ENCODE measurements at places on chromosomes 7 and 10.

DNA sequence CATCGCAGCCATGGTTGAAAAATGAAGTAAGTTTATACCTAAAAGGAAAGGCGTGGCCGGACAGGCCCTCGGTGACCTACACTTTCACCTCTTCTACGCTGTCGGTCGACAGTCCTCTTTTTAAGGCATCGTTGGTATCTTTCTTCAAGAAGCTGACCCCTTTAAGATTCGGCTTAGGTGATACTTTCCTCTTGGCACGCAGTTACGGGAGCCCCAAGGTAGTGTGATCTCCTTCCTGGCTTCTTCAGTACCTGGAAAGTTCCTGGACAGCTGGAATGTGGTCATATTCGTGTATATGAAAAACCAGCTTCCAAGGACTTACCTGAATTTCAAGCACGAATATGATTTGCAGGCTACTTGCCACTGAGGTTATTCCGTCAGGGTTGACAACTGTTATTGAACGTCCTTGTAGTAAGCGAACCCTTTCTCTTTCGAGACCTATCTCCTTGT, 885 bp upstream of the SYPL1 start:
- DNase-seq: no peak

DNA sequence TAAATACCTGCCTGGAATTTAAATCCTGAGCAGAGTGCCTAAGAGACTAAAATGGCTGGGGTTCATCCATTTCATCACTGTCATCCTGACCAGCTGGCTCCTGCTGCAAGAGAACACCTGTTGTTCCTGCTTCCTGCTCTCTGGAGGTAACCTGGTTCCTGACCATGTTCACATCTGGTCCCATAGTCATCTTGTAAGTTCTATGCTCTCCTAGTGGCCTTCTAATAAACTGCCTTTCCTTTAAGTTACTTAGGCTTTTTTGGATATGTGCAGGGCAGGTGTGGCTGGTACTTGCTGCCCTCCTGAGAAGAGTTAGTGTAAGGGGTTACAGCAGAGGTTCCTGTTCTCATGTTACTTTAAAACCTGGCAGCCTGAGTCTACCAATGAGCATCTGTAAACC, 80.0 kb downstream of the NRCAM start:
- DNase-seq: no peak

DNA sequence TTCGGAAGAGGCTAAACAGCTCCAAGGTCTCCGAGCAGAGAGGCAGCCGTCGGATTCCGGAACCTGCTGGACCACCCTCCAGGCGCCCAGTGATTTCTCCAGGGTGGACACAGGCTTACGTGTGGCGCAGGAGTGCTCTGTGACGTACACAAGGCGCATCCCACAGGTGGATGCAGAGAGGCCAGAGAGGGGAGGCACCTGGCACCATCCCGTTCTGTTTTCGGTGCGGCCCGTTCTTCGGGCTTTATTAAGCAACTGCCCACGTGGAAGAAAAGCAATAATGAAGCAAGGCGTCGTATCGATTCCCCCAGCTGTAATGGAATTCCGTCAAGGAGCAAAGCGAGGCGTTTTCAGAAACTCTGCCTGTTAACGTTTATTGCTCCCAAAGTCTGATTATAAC, 163.6 kb downstream of the PTPRN2 start:
- DNase-seq: no peak

DNA sequence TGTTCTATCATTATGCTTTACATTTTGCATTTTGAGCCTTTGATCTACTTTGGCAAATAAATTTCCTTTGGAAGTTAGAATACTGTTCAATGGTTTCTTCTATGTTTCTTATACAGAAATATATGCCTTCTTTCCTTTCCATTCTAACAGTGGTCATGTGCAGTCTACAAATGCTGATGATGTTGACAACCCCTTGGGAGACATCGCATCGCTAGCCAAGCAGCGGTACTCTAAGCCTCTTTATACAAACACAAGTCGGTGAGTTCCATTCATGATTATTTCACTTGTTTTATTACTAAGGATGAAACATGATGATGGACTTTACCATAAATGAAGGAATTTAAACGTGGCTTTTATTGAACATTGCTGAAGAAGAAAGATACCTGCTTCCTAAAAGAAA, 48.1 kb upstream of the ZPBP start:
- no peak for DNase-seq

DNA sequence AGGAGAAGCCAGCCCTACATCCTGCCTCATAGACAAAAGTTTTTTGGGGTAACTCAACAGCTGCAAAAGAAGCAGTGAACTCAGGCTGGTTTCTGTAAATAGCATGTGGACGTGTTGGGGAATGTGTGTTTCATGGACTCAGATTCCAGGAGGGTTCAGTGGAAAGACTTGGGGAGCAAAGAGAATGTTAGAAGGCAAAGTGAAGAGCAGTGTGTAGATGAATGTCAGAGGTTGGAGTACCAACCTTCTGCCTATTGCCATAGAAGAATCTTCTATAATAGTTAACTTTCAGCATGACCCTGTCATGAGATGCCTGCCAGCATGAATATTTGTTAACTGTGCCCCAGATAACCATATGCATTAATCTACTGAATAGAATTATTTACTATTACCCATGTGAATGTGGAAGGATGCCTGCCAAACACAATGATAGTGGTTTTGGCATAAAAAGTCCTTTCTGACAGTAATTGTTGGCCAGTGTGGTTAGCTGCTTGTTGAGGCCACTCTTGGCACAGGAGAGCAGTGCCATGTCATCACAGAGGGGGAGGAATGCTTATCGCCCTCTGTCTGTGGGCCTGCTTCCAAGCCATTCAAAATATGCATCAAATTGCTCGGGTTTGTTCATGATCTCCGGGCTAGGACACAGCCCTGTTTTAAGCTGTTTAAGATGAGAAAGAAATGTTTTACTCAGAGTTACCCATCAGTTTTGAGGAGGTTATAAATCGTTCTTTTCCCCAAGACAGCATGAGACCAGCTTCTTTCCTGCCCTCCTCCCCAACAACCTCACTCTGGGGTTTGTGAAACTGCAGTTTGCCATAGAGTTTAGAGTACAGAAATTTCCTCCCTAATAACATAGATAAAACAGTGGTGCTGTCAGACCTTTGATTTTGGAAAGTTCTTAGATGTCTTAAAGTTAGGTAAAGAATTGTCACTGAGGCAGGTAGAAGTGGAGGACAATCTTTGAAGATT, 165.3 kb downstream of the WNT2 start:
- DNase-seq: no peak

DNA sequence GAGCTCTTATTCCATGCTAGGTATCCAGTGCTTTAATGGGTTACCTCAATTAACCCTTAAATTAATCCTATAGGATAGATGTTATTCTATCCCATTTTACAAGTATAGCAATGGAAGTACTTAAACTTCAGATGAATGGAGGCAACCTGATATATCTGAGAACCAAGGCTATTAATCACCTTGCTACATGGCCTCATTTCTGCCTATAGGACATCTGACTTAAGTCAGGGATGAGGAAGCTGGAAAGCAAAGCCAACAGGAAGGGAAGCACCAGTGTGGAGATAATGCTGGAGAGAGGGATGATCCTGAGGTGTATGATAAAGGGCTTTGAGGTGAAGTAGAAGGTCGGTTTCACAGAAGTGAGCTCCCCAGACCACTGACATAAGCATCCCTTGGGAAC, 132.3 kb downstream of the CHN2 start:
- no peak for DNase-seq

DNA sequence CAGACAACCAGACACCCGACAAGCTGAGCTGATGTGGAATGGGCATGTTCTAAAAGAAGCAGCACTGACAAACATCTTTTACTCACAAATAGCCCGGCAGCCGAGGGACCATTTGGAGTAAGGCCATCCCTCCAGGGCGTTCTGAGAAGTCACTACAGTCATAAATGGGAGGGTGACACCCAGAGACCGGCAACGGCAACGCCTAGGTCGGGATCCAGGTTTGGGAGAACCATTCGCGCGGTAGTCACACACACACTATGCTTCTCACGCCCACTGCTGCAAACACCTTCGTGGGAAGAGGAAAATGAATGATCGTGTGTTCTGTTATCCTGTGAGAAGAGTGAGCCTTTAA, 9.8 kb downstream of the TNS3 start:
- no peak for DNase-seq

DNA sequence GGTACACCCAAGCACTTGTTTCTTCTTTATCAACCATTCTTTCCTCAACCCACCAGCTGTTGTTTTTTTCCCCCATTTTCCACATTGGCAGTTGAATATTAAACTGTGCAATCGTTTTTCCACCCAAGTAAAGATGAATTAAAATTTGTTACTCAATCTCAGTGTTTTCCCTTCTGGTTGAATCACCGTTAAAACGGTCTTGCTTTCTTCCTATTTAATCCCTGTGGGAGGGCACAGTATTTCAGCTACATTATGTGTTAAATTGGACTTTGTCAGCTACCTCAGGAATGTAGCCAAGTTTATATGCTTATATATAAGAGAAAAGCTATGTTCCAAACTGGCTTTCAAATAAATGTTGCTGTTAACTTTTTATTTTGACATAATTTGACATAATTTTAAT, 19.9 kb downstream of the SLC35G1 start:
- DNase-seq: no peak

DNA sequence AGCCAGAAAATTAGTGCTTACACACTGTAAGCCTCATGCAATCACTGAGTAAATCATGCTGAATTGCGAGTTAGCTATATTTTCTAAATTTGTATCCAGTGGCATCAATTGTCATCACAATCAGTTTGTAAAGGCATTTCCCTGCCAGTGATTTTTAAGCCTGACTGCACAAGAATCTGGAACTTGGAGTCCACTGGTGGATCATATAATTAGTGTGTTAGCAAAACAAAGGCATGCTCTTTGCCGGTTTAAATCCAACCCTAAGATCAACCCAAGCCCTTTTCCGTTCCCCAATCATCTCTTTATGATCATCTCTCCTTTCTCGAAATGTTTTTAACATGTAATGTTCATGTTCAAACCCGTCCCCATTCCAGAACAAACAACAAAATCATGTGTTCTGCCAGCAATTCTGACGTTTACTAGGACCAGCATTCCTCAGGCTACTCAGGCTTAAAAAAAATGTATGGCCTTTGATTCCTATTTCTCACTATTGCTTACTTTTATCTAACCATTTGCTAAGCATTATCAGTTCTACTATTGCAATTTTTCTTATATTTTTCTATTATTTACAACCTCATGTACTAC, 649.2 kb downstream of the SORCS1 start:
- no peak for DNase-seq

GRCh38 chr10:78528749-78529204, 495.1 kb downstream of the RPS24 start:
- no peak for DNase-seq

DNA sequence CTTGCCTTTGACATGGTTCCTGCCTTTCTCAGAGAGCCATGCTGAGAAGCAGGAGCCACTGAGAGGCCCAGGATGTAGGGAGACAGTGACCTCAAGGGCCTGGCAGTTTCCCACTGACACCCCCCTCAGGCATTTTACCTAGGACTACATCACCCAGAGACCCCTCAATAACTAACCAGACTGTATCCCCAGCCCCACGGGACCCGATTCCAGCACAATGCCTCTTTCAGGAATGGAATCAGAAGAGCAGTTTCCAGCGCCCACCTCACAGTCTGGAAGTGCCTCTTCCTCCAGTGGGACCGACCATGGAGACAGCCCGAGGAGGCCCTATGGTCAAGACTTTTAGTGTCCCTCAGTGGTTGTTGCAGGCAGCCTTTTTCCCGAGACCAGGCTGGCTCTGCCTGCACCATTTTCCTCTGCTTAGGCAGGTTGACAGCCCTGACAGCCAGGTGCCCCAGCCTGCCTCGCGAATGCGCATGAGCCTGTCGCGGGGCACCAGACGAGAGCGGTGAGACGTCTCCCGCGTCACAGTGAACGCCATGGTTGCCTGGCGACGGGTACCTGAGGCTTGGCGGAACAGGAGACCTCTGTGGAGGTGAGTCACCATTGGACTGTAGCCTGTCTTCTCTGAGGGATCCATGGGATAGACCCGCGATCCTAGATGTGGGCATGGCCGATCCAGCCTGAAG, 28.4 kb upstream of the ZNF273 start:
- DNase-seq: no peak

DNA sequence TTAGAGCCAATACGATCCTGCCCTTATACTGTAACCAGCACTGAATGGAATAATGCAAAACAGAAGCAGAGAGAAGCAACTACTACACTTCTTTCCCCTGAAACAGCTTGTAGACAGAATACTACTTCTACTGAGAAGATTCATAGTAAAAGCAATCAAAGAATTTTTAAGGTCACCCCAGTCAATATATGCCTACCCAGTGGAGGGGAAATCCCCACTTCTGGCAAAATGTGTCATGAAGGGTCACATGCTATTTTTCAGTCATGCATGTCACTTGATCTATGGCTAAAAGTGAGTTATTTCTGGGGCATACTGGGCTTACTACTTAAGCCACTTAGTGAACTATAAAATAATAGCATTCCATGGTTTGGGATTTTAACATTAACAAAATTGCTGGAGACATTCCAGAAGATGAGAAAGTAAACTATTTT, 25.6 kb downstream of the IRF5 start:
- no peak for DNase-seq
